Stimulated activated CD4-positive, alpha-beta T cell treated with anti-CD3 and anti-CD28 coated beads, Interleukin-1b, Interleukin-23, amount 100 ng/mL, for 48 hours (primary cell): ENCODE measurements at places on chromosomes 6 and 20.
A peak's percentile ranks its signal among the peaks of the same experiment; 100 is the strongest.

GRCh38 chr6:123806561-123806960 lies 2.9 kb downstream of the NKAIN2 start:
- DNase-seq = no peak

GRCh38 chr20:20207872-20208271 lies 155.5 kb downstream of the CFAP61 start:
- no peak for DNase-seq

GRCh38 chr20:37850724-37851355 lies 52.1 kb upstream of the VSTM2L start:
- DNase-seq = no peak

- peak; percentile 32 for DNase-seq
These were observed 938 bp downstream of the WRNIP1 start for GRCh38 chr6:2765896-2766766.

GRCh38 chr20:63483834-63484233 lies 11.4 kb upstream of the KCNQ2 start:
- no peak for DNase-seq

GRCh38 chr6:168377856-168378832 lies 58.6 kb upstream of the DACT2 start:
- no peak for DNase-seq

DNA sequence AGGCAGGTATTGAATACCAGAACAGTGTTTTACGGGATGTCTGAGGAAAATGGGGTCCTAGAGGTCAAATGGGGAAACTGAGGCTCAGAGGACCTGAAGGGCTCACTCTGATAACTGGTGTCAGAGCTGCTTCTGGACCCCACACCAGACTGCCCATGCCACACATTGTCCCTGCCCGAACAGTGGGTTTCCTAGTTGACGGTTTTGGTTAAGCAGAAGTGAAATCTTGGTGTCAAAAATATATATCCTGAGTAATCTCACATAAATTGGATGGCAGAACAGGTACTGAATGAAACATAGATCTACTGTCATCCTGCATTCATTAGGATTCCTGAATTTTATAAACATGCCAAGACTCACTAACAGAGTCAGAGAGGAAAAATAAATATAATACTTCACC lies 16.3 kb downstream of the NOX3 start:
- no peak for DNase-seq

DNA sequence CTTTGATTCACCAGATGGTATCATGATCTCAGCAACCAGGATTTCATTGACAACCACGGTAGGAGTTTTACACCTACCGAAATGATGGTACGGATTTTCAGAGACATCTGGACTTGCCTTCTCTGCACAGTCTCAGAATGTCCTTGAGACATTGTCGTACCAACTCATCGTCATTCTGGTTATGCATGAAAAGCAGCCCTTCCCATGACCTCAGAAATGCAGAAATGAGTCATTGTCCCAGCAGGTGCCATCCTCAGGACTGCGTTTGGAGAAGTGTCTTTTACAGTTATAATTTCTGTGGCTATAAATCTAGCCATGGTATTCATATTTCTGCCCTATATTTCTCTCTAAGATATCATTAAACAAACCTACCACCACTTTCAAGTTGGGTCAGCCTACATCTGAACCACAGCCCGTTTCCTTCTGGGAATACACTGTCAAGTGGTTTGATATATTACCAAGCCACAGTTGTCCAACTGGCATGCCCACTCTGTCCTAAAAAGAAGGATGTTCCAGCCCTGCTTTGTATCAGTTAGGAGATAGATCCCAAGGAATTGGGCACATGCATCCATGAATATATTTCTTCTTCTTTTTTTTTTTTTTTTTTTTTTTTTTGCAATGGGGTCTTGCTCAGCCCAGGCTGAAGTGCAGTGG lies 7.5 kb upstream of the BFSP1 start:
- peak; percentile 25 for DNase-seq

- DNase-seq = no peak
These were observed 21.2 kb upstream of the SLC22A2 start for GRCh38 chr6:160279850-160280249.

GRCh38 chr6:42339991-42340401 lies 111.7 kb downstream of the TRERF1 start:
- peak; percentile 57 for DNase-seq

GRCh38 chr6:35742842-35743241 lies 6.0 kb downstream of the ARMC12 start:
- no peak for DNase-seq

DNA sequence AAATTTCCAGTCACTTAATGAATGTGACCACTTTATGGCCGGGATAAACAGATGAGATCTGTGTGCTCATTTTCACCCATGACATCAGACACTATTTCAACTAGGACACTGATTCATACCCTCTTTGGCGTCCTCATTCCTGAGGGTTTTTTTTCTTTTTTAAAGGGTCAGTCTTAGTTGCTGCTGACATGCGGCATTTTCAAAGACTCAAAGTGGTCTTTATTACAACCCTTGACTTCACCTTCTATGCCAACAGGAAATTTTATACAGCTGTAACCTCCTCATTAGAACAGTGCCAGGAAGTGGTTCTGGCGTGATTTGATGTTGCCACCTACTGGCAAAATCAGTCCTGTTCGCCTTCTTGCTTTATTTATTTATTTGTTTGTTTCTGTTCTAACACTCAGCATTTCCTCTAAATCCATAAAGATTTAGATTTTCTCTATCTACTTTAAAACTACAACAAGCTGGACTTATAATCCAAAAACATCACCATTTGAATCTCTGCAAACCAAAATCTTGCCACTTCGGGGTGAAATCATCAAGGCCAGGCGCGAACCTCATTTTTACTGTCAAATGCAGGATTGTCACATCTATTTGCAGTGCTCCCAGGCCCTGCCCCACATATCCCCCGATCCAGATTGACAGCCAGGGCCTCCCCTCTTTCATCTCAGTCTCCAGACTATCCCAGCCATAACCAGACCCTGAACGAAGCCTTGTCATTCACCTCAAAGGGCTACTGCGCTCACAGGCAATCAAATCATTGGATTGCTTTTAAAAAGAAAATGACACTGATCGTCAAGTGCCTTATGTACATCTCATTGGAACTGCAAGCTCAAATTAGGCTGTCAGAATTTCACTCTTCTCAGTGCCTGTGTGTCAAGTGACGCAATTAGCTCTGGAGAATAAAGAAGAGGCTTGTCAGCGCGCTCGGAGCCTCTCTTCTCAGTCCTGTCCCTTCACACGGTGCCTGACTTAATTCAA lies 77.5 kb downstream of the C6orf118 start:
- no peak for DNase-seq

DNA sequence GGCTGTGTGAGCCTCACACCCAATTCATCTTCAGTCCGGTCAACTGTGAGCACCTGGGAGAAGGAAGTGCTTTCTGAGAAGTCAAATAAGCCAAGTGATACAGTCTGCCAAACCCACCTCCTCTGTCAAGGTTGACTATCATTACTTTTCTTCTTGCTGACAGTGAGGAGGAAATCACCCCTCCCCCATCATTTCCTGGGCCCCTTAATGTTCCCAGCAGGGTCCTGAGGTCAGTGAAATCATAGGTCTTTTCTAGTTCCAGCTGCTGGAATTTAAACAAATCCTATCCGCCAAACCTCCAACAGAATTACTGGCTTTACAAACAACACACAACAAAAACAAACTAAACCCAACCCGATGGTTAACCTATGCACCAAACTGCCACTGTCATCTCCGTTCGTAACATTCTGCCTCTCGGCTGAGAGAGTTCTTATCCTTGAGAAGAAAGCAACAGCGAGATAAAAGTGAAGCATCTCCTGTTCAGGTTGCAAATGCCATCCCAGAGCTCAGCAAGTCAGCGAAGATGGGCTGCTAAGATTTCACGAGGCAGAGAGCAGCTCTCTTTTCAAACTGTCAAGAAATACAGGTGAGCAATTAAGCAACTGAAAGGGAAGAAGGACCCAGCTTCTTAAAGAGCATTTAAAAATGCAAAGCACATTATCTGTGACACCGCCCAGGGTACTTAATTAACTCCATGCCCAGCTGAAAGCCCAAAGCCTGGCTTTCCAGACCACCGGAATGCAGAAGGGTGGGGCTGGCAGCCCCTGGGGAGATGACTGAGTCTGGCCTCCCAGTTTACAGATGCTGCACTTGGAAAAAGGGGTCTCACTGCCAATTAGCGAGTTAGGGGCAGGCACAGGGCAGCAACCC lies 24.7 kb downstream of the GFOD1 start:
- no peak for DNase-seq

- DNase-seq = no peak
These were observed 437 bp upstream of the CDKAL1 start for GRCh38 chr6:20533746-20534294.

GRCh38 chr6:85157311-85157710 lies 292.6 kb upstream of the NT5E start:
- no peak for DNase-seq

DNA sequence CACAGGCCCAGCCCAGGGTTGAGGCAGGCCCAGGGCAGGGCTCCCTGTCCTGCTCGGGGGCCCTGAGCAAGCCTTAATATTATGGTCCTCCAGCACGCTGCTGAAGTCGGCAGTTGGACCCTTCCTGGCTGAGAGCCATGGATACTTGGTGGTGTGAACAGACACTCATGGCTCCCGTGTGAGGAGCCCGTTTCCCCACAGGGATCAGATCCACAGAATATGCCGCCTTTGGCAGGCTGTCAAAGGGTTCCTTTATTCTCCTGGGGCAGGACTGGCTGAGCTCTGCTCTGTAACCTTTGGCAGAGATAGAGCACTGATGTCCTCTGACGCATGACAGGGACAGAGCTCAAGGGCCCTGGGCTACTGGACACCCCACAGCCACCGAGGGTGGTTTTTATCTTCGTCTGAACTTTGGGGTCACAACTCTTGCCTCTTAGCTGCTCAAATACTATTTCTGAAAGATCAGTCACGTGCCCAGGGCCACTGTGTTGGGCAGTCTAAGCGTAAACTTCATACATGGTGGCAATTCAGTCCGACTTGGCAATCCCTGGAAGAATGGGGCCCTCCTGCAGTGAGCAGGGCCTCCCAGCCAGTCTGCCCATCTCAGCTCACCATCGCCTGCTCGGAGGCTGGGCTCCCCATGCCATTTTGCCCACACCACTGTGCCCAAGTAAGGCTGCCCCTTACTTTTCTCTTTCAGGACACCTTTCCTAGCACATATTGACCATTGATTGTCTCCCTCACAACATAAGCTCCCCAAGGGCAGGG lies 49.1 kb downstream of the TTI1 start:
- DNase-seq = no peak

GRCh38 chr20:50283922-50284810 lies 93.5 kb downstream of the CEBPB start:
- DNase-seq = peak; percentile 62

GRCh38 chr20:10868299-10868698 lies 194.5 kb upstream of the JAG1 start:
- DNase-seq = no peak

- no peak for DNase-seq
These were observed 404.4 kb downstream of the UTRN start for GRCh38 chr6:144689503-144690040.

- no peak for DNase-seq
These were observed 134.8 kb upstream of the PRDM1 start for GRCh38 chr6:105951322-105951721.

DNA sequence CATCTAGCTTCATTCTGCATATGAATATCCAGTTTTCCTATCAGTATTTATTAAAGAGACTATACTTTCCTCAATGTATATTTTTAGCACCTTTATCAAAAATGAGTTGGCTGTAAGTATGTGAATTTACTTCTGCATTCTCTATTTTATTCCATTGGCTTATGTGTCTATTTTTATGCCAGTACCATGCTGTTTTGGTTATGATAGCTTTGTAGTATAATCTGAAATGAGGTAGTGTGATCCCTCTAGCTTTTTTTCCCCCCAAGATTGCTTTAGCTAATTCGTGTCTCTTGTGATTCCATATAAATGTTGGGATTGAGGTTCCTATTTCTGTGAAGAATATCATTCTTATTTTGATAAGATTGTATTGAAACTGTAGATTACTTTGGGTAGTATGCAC lies 469.1 kb upstream of the MAP3K7 start:
- no peak for DNase-seq

DNA sequence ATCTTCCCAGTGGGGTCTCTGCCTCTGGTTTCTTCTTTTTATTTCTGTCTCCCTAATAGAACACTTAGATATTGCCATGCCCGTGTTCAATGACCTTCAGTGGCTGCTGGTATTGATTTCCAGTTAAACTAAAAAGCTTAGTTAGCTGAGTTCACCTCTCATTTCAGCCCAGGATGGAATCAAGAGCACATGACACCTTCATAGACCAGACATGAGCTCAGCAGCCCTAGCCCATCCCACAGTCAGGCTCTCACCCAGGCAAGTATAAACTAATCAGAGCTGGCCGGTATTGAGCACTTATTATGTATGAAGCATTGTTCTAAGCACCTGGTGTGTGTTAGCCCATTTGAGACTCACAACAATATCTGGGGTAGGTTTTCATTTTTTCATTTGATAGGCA lies 33.7 kb upstream of the PLEKHG1 start:
- no peak for DNase-seq

GRCh38 chr6:129100164-129100563 lies 217.2 kb downstream of the LAMA2 start:
- no peak for DNase-seq

DNA sequence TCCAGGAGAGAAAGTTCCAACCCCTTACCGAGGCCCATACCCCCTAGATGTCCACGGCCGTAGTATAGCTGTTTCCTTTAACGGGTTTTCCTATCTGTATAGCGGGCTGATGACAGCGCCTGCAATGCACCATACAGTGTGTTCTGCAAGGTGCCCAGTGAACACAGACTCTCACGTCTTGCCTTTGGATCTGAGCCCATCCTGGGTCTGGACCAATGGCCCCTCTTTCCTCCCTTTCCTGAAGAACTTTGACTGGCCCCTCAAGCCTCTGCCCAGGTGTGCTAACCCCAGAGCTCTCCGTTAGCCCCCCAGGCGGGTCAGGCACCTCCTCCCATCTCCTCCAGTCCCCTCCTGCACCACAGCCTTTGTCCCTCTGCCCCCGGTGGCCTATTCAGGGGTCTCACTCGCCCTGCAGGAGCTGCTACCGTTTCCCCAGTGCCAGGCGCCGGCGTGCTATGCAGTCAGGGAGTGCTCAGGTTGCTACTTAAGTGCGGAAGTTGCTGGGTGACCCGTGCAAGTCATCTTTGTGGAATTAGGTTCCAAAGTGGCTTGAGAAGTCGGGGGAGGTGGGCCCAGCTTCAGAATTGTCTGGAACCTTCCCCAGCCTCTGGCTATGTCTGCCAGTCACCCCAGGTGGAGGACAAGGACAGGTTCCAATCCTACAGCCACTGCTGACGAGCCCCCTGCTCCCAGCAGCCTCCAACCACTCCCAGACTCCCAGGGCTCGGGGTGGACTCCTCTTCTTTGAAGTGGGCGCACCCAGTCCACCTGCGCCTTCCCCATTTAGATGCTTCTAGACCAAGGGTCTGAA lies 35.0 kb upstream of the ZBP1 start:
- DNase-seq = no peak
